ENCODE measurements at places on chromosomes 3 and 15. TPM values are rescaled to one million over a fixed set of nuclear protein-coding genes. Genes with fewer than 3 reads are reported as not detected.

DNA sequence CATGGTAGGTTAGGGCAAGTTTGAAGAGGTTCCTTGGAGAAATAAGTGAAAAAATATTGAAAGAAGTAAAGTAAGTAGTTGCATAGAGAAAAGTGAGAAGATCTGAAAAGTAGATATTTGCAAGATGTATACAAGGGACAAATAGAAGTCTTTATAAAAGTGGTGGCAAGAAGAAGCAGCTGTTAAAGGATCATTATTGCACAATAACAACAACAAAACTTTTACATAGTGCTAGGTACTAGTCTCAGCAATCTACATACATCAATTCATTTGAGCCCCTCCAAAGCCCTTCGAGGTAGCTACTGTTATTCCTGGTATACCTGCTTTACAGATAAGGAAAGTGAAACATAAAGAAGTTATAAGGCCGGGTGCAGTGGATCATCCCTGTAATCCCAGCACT lies 239.6 kb downstream of the MEIS2 start:
- no peak for DNase-seq

GRCh38 chr15:67506775-67507747 lies 13.9 kb upstream of the C15orf61 start:
- no peak for DNase-seq

- no peak for DNase-seq
These were observed 93.0 kb downstream of the PGPEP1L start for GRCh38 chr15:98914626-98915025.

GRCh38 chr3:127978636-127979035 lies 63.6 kb downstream of the KBTBD12 start:
- DNase-seq: no peak

DNA sequence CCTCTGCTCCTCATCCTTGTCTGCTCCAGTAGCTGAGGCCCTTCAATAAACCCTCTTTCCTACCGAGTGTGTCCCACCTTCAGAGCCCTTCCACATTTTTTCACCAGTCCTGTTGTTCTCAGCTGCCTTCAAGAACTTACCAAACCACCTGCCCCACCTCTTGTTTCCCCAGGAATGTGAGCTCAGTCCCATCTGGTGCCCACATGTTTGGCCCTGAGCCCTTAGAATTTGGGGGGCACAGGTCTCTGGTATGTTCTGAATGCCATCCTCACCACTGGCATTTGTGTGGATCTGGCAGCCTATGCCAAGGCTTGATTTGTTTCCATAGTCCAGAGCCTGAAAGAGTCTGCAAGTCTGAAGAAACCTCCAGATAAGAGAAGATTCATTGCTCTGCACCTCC lies 315.2 kb upstream of the PPP2R3A start:
- no peak for DNase-seq

DNA sequence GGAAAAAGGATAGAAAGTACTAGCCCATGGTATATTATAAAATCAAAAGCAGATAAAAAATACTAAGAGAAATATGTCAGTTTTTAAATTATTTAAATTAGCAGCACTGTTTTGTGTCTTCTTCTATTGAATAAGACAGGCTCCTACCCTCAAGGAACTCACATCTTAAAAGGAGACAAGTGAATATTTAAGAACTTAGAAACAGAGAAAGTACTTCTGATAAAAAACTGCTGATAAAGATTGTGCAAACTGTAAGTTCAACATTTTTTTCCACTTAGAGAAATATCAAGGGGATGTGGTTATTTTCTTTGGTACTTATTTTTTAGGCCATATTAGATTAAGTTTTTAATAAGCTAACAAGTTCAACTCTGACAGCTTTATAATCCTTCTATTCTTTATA lies 3.0 kb upstream of the ANKRD28 start:
- no peak for DNase-seq

GRCh38 chr3:184725176-184725719 lies 13.4 kb upstream of the MAGEF1 start:
- DNase-seq: no peak

GRCh38 chr3:142664311-142664710 lies 59.5 kb upstream of the TRPC1 start:
- no peak for DNase-seq

DNA sequence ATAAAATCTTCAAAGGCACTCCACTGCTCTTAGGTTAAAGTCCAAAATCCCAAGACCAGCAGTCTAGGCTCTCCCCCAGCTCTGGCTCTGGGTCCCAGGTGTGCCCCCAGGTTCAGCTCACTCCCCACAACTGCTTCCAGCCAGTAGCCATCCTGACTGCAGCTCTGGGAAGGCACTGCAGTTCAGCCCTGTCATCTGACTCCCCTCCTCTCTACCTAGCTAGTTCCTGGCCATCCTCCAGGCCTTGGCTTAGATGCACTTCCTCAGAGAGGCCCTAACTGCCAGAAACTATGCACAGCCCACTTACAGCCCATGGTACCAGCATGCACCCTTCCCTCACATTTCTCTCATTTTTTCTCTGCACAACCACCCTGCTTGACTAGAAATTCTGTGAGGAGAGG lies 25.5 kb downstream of the TBC1D2B start:
- no peak for DNase-seq

DNA sequence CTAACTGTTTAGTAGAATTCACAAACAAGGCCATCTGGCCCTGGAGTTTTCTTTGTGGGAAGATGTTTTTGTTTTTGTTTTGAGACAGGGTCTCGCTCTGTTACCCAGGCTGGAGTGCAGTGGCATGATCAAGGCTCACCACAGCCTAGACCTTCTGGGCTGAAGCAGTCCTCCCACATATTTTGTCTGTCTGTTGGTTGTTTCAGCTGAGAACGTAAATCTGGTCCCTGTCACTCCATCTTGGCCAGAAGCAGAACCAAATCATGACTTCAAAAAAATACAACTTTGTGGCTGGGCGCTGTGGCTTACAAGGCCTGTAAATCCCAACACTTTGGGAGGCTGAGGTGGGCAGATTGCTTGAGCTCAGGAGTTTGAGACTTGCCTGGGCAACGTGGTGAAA lies 27.1 kb downstream of the MRAS start:
- no peak for DNase-seq

- DNase-seq: no peak
These were observed 21.2 kb downstream of the LRRC2 start for GRCh38 chr3:46544771-46545503.

The SACM1L gene
- total RNA-seq: 60.8 TPM

The CRYGS gene
- 11.4 TPM for total RNA-seq

The HYKK gene
- 1.4 TPM for total RNA-seq

The CDC25A gene
- total RNA-seq: 0.61 TPM

The GPR149 gene
- not detected for total RNA-seq

The PLOD2 gene
- total RNA-seq: not detected

All from naive thymus-derived CD4-positive, alpha-beta T cell (primary cell).